ENCODE measurements at places on chromosomes 5 and 9. TPM values are rescaled to one million over a fixed set of nuclear protein-coding genes. Genes with fewer than 3 reads are reported as not detected.

NADK2 gene
- polyA plus RNA-seq, result 3.3 TPM

GRCh38 chr5:64229163-64229774 is 63.6 kb downstream of the RNF180 start:
- DNase-seq, result no peak
- H3K4me3 ChIP-seq, result no peak overlapping the region
- H3K36me3 ChIP-seq, result no peaks in the 10 kb centered on the region
- no peak overlapping the region for H3K27ac ChIP-seq
- H3K4me1 ChIP-seq, result no peaks in the 10 kb centered on the region

DNA sequence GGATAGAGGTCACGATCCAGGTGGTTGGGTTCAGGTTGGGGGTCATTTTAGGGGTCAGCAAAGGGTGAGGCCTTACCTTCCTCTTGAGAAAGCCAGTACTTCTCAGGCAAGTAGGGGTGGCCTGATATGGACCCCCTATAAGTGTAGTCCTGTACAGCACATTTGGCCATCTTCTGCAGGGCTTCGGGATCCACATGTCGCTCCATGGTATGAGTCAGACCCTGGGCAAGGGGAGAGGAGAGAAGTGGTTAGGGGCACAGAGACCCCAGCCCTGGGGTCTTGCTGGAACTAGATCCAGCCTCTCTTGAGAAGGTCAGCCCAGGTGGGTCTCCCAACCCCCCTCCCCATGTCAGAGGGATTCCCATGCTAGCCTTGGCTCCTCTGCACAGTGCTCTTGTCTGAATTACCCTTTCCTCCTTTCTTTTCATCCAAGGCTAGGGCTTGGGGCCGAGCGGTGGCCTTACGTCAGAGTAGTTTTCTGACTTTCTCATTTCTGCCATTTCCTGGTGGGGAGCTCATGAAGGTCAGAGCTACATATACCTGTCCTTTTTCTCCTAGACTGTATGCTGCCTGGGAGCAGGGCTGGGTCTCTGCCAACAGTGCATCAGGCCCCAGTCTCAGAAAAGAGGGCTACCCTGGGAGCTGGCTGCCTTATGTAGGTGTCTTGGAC is 9.0 kb upstream of the MYORG start:
- H3K4me1 ChIP-seq, result peaks cover 7% of the 10 kb centered on the region
- no peak overlapping the region for H3K4me3 ChIP-seq
- H3K36me3 ChIP-seq, result no peaks in the 10 kb centered on the region
- no peak overlapping the region for H3K27ac ChIP-seq
- H3K27me3 ChIP-seq, result no peaks in the 10 kb centered on the region

- H3K36me3 ChIP-seq, result no peaks in the 10 kb centered on the region
- H3K27me3 ChIP-seq, result no peaks in the 10 kb centered on the region
These were observed 759.6 kb downstream of the MTRR start for GRCh38 chr5:8628521-8628920.

GRCh38 chr9:112271466-112272098 is 61.8 kb downstream of the PTBP3 start:
- no peaks in the 10 kb centered on the region for H3K27me3 ChIP-seq
- no peaks in the 10 kb centered on the region for H3K4me1 ChIP-seq
- H3K4me3 ChIP-seq, result no peak overlapping the region
- H3K36me3 ChIP-seq, result peaks cover 13% of the 10 kb centered on the region
- no peak for DNase-seq

All from CD14-positive monocyte (primary cell).